ENCODE measurements at places on chromosomes 13 and 19. TPM values are rescaled to one million over a fixed set of nuclear protein-coding genes. Genes with fewer than 3 reads are reported as not detected.

The LIM2 gene
- not detected for total RNA-seq

The FCER2 gene
- total RNA-seq = not detected

The CCDC70 gene
- not detected for total RNA-seq

The PINLYP gene
- total RNA-seq = 9.2 TPM

The KLF5 gene
- 0.33 TPM for total RNA-seq

The SMIM7 gene
- total RNA-seq = 67.2 TPM

The MEDAG gene
- total RNA-seq = 0.35 TPM

The PRR22 gene
- 4.9 TPM for total RNA-seq

- DNase-seq = peak; percentile 5
These were observed 28.7 kb downstream of the ZMYM5 start for GRCh38 chr13:19834704-19835103.

DNA sequence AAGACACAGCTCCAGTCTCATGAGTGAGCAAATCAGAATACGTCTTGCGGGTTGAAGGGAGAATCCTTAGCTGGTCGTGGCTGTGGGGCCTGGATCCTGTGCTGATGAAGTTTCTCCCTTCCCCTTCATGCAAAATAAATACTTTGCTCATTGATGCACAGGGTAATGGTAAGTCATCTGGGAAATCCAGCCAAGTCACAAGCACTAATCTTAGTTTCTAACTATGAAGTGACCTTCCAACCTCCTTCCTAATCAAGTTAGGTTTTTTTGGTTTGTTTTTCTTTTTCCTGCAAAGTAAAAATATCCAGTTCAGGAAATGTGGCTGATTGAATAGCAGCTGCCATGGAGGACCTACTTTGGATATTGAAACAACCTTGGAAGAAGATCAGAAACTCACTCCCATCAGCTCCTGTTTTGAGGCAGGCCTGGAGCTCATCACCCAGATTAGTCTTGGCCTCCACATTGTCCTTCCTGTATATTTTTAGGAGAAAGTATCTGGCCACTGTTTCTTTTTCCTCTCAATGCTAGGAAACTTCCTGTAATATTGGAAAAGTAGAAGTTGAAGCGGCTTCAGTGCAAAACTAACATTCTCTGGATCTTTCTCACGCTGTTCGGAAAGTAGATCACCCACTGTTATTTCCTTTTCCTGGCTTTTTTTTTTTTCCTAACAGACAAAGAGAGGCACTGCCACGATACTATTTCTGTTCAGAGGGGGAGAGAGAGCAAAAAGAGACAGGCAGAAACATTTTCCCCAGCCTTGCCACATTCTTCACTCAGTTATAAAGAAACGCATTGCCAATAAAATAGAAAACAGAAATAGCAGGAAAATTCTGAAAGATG is 12.3 kb upstream of the ARL11 start:
- DNase-seq = peak; percentile 9

- DNase-seq = no peak
These were observed 321.8 kb upstream of the NBEA start for GRCh38 chr13:34620074-34620850.

- no peak for DNase-seq
These were observed 2.9 kb downstream of the CD70 start for GRCh38 chr19:6587998-6588507.

DNA sequence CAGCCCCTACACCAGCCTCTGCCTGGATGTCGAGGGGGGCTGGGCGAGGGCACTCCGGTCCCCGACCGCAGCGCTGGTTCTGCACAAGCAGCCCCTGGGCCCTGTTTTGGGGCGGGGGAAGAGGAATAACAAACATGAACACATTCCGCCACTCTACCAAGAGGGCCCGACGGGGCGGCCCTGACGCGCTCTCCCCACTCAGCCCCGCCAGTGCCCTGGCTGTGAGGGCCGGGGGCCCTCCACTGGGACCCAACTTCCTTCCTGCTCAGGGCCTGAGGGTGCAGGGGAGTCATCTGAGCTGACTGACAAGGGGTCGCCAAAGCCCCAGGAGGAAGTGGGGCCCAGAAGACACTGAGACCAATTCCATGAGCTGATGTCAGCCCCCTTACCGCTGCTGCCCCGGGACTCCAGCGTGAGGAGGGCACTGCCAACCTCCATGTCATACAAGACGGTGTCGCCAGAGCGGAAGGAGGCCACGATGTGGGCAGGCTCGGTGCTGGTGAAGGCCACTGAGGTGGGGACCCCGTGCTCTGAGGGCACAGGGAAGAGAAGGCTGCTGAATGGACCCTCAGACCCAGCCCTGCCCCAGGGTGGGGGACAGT is 5.6 kb upstream of the PRKD2 start:
- DNase-seq = no peak

DNA sequence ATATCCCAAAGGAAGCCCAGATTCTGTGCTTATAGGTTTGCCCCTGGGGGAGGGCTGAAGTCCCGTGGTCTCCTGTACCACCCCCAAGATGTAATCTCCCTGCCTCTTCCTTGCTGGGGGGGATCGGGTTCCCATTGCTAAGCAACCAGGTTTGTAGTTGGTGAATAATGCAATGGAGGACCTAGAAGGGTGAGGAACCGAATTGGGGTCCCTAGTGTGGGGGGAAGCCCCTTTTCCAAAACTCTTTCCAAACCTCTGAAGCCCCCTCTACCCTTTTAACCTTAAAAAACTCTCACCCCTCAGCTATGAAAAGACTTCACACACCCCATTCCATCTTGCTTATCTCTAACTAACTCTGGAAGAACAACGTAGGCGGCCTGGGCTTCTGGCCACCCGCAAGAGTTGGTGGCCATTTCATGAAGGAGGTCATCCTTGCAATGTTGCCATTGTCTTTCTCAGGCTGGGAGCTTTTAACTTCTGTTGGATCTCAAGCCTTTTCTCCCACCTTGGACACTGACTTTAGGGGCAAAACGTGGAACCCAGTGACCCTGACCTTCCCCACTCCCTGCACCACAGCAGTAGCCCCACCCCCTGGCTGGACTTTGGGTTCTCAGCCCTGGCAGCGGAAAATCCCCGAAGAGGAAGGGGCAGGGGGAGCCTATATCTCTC is 661 bp downstream of the PALM3 start:
- no peak for DNase-seq

GRCh38 chr13:21595546-21595822 is 8.5 kb downstream of the MICU2 start:
- no peak for DNase-seq

GRCh38 chr13:81686877-81687276 is 1346.0 kb upstream of the SPRY2 start:
- no peak for DNase-seq

DNA sequence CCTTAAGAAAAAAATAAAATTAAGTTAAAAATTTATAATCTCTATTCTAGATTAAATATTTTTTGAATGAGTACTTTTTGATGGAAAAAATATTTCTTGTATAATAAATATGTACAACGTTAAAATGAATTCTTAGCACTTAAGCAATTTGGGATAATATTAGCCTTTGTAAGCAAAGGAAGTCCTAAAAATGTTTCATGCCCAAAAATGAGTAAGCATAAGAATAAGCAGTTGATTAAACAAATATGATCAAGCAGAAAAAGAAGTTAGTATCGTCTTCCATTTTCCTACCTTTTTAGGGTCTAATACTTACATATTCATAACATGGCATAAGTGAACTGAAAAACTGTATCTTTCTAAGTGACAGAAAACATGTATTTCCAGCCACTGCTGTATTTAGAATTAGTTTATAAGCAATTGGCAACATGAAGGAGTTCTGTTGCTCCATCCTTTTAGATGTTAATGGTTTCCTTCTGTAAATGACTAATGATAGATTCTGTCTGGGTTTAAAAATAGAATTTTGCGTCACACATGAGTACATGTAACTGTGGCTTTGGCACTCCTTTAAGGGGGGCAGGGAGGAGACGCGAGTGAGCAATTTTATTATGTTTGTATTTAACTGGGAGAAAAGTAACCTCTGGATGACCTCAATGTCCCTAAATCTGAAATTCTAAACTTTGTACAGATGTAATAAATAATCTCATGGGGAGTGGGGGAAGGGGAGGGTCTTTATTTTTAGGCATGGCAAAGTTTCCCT is 237.4 kb downstream of the RGCC start:
- DNase-seq = peak; percentile 95

GRCh38 chr13:113859311-113860050 is 4.4 kb downstream of the GAS6 start:
- DNase-seq = no peak

DNA sequence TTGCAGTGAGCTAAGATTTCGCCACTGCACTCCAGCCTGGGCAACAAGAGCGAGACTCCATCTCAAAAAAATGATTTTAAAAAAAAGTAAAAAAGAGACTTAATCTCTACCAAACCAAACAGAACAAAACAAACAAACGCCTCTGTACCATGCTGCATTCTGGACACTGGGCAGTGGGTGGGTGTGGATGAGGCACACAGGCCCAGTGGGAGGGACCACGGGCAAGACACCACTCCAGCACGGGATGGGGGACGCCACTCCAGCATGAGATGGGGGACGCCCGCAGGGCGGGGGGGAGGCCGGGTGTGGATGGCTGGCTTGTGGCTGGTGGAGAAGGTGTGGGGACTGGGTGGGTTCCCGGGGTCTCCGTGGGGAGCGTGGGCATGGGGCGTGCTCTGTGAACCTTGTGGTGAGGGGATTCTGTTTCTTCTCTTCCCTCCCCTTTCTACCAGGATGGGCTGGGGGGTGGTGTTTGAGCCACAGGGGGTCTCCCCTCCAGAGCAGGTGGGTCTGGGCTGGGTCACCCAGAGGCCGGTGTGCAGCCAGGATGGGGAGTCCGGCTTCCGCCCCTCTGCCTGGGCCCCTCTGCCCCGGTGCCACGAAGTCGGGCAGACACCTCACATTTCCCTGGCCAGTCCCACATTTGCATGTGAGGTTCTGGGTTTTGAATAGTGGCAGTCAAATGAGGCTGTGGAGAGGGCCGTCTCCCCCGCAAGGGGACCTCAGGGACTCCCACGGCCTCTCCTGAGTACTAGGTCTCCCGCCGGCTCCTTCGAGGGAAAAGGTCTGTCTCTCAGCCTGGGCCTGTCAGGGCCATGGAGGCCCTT is 23.9 kb upstream of the MATK start:
- no peak for DNase-seq

GRCh38 chr13:100235311-100235901 is 146.5 kb downstream of the PCCA start:
- peak; percentile 44 for DNase-seq

DNA sequence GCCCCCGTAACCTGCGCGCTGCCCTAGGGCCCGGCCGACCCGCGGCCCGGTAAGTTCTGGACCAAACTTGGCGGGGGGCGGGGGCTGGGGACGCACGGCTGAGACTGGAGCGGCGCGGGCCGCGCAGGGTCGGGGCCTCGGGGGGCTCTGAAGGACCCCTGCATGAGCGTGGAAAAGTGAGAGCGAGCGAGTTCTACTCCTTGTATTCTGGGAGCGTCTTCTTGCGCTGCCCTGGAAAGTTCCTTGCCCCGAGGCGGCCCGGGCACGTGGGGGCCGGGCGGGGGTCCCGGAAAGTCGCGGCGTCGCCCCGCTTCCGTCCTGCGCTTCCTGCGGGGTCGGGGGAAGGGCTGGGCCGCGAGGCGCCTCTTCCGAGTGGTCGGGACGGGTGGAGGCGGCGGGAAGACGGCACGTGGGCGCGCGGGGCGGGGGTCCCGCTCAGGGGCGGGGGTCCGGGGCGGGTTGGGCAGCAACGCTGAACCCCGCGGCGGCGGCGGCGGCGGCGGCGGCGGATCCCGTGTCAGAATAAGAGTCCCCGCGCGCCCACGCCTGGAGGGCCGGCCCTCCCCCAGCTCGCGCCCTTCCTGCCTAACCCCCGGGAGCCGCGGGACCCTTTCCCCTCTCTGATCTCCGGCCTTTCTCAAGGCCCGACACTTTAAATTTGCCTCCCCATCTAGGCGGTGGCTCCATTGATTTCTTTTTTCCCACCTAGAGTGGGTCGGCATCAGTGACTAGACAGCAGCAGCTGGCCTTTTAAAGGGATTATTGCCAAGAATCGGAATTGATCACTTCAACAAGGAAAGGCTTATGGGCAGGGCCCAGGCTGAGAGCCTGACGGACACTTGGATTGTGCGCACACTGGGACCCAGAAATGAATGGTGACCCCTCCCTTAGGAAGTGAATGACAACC is 749 bp downstream of the GATAD2A start:
- DNase-seq = peak; percentile 69

DNA sequence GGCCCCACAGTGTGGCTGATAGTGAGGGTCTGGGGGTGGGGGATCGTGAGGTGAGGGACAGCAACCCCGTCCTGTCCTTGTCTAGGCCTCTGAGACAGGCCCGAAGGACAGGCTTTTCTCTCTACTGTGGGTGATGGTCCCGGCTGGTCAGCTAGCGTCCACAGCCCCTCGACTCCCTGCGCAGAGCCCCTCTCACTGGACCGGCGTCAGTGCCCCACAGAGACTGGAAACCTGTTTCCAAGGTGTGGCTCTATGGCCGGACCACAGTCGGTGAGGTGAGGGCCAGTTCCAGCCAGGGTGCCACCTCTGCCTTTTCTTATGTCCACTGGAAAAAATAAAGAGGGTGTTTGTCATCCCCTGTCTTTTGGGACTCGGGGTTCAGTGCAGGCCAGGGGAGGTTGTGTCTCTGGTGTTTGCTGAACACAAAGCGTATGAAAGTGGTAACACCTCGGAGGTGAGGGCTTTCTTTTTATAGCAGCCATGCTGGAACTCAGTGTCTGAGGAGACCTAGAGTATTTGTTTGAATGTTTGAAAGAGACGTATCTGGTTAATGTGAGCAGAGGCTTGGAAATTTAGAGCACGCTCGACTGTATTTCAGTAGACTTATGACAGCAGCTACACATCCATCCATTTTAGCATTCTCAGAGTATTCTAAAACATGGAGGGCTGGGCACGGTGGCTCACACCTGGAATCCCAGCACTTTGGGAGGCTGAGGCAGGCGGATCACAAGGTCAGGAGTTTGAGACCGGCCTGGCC is 22.8 kb downstream of the ATP11A start:
- no peak for DNase-seq

- DNase-seq = no peak
These were observed 20.4 kb downstream of the ZNF578 start for GRCh38 chr19:52473655-52474350.

GRCh38 chr19:3234800-3235199 is 10.3 kb downstream of the CELF5 start:
- DNase-seq = no peak

Measured in cardiac muscle cell (in vitro differentiated cells and primary cell).